Testis (tissue), 5 donors: ENCODE measurements at places on chromosomes 11 and 22.

DNA sequence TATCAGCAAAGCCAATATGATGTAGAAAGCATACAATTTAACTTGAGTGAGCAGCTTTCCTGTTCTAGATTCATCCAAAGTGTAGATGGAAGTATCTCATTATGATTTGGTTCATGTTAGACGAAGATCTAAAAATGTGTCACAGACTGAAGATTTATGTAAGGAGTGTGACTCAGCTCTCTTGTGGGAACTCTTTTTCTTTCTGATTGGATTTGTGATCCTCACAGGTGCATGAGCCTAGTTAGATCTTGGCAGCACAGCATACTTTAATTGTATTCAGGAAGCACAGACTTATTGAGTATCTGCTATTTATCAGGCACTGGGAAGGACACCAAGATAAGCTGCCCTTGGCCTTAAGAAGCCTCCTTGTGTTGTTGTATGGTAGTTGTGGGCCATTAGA is 147.1 kb downstream of the C11orf91 start:
- no peak for DNase-seq

DNA sequence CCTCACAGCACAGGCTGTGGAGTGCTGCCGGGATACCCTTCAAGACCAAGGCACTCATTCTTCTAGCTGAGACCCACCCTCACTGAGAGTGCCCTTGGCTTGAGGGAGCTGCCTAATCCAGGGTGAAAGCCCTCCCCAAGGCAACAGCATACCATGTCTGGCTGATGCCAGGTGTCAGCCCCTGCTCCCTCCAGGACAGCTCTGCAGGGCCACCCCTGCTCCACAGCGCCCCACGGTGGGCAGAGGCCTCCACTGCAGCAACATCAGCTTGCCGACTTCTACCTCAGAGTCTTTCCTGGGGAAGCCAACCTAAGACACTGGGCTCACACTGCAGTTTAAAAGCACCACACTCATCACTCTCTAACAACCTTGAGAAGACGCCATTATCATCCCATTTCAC is 29.0 kb downstream of the TTLL1 start:
- peak; percentile 42 for DNase-seq

DNA sequence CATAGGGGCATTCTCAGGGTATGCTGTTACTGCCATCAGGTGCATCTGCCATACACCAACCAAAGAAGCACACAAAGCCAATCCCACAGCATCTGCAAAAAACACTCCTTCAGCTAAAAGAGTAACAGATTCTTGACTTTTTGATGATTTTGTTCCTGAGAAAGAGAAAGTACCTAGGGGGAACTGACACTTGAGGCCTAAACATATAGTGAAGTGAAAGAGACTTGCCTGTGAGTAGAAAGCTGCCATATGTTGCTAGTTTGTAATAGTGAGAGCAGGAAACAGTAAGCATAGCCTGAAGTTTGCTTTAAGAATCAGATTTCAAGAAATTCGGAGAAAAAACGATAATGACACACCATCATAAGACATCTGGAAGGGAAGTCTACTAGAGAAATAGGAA is 97.9 kb upstream of the CTSC start:
- DNase-seq, result no peak

DNA sequence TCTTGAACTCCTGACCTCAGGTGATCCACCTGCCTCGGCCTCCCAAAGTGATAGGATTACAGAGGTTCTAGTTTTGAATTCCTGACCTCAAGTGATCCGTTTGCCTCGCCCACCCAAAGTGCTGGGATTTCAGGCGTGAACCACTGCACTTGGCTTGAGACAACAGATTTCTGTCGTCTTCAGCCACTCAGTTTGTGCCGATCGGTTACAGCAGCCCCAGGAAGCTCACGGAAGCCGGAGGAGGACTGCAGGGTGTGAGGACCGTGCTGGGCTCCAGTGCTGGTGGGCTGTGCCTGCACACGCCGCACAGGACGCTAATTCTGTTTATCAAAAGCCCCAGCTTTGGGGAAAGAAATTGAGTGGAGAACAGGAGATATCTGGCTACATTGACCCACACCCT is 82.0 kb downstream of the CELSR1 start:
- DNase-seq, result no peak

- peak; percentile 18 for DNase-seq
Observed at GRCh38 chr11:112564228-112564955, 303.7 kb upstream of the PLET1 start.
